ENCODE measurements at places on chromosomes 7 and 10.

GRCh38 chr7:28998105-28998504 is 40.0 kb upstream of the TRIL start:
- DNase-seq, result no peak

DNA sequence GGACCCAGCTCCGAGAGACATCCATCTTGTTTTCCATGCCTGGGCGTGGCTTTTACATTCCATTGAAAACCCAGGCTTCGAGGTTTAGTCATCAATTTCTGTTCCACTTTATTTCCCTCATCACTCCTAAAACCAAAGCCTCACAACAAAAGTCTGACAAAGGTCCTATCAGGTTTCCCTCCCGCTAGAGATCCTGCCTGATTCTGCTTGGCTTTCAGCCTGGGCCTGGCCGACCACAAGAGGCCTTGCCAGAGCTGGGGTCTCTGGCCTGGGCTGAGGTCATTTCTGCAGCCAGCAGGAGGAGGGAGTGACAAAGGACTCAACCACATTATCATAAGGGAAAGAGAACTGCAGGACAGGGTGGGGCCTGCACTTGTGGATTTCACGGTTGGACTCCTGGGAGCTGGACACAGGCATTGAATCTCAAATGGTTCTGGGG is 167.0 kb downstream of the FANK1 start:
- no peak for DNase-seq

GRCh38 chr7:109930049-109930448 is 1160.9 kb upstream of the LRRN3 start:
- no peak for DNase-seq

DNA sequence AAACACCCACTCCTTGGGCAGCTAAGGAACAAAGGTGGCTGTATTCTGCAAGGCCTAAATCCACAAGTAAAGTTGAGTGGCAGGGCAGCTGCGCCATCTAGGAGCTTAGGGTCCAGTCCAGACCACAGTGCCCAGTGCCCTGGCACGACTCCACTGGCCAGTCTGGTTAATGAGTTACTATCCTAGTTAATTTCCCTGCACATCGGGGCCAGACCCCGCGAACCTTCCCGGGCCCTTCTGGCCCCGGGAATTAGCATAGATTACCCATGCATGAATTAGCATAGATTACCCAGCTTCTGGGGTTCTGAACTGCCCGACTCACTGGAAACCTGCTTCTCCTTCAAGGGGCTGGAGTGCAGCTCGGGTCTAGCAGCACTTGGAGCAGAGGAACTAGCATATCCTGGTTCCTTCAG is 3.2 kb upstream of the EMX2 start:
- no peak for DNase-seq

GRCh38 chr7:151688236-151688780 is 168.6 kb upstream of the RHEB start:
- no peak for DNase-seq

GRCh38 chr10:43145311-43145710 is 7.1 kb downstream of the CSGALNACT2 start:
- DNase-seq, result no peak

GRCh38 chr7:36794689-36795088 is 70.4 kb upstream of the AOAH start:
- DNase-seq, result no peak

- DNase-seq, result no peak
These were observed 214.4 kb downstream of the FAM107B start for GRCh38 chr10:14560274-14560673.

- DNase-seq, result no peak
These were observed 18.9 kb downstream of the RBAK start for GRCh38 chr7:5064391-5065106.

- no peak for DNase-seq
These were observed 118.0 kb downstream of the WDFY4 start for GRCh38 chr10:48802611-48803071.

DNA sequence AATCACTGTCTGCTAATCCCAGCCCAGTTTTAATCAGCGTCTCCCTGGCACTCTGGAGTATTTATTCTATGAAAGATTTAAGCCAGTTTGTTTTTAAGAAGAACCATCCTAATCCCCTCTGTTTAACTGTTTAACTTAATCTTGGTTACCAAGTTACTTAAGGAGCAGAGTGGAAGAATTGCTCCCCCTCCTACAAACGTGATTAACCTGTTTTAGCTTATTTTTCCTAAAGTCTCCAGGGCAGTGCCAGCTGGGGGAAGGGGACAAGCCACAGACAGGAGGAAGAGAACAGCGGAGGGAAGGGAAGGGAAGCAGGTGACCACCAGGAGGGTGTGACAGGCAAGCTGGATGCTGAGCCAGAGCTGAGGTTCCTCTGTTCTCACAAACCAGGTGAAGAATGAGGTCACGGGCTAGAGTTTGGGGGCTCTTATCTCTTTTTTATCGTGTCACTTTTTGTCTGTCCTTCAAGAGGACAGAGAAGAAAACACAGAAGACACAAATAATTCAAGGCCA is 1.7 kb downstream of the SLC13A4 start:
- no peak for DNase-seq

DNA sequence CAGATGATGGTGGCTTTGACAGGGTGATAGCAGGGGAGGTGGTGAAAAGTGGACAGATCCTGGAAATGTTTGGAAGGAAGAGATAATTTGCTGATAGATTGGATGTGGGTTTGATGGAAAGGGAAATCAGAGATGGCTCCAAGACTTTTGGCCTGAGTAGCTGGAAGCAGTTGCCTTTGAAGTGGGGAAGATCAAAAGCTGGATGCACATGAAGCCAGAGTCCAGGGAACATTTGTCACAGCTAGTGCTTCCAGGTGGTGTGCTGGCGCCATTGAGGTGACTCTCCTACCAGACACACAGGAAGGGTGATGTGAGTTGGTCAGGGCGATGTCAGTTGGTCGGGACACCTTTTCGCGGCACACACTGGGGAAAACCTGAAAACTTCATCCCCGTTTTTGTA is 15.9 kb downstream of the DYNC1I1 start:
- DNase-seq, result no peak

DNA sequence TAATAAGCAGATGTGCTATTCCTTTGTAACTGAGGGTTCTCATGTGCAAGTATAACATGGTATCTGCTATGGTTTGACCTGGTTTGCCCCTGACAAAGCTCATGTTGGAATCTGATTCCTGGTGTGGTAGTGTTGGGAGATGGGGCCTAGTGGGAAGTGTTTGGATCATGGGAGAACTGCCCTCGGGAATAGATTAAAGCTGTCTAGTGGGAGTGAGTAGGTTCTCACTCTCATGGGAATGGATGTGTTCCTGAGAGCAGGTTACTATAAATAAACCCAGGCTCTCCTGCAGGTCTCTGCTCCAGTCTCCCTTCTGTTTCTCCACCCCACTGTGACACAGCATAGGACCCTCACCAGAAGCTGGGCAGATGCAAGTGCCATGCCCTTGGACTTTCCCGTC is 97.7 kb downstream of the ATE1 start:
- no peak for DNase-seq

DNA sequence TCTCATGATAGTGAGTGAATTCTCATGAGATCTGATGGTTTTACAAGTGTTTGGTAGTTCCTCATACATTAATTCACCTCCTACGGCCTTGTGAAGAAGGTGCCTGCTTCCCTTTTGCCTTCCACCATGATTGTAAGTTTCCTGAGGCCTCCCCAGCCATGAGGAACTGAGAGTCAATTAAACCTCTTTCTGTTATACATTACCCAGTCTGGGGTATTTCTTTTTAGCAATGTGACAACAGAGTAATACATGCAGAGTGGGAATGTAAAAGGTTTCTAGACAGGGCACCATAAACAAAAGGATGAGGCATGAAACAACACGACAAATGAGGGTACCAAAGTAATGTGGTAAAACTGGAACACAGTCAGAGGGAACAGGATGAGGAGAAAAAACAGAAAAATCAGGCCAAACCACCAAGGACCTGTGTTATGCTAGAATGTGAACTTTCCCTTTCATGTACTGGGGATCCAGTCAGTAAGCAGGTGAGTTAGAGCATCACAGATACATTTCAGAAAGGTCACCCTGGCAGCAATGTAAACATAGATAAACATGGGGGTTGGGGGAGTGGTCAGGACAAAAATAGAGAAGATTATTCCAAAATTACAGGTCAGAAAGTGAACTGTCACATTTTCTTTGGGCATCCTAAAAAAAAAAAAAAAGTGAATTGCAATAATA is 31.9 kb downstream of the ANKRD26 start:
- DNase-seq, result no peak

- DNase-seq, result no peak
These were observed 60.6 kb downstream of the C1GALT1 start for GRCh38 chr7:7242899-7243298.

- DNase-seq, result no peak
These were observed 253.7 kb downstream of the PTEN start for GRCh38 chr10:88116971-88117626.

DNA sequence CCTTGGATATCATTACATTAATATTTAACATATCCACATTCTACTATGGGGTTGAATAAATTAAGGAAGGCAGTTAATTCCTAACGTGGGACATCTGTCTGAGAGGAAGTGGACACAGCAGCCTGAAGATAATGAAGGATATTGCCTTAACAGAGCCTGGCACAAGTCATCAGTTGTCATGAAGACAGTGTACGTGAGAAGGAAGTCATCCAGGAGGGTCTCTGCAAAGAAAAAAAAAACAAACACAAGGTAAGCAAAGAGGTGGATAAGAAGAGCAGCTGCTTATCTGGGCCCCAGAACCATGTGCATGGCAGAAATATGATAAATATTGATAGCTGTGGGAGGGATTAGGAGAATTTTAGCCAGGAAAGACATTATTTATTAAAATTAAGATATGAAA is 190.0 kb downstream of the RAPGEF5 start:
- no peak for DNase-seq

- no peak for DNase-seq
These were observed 144.0 kb upstream of the CCDC6 start for GRCh38 chr10:60050366-60050765.

DNA sequence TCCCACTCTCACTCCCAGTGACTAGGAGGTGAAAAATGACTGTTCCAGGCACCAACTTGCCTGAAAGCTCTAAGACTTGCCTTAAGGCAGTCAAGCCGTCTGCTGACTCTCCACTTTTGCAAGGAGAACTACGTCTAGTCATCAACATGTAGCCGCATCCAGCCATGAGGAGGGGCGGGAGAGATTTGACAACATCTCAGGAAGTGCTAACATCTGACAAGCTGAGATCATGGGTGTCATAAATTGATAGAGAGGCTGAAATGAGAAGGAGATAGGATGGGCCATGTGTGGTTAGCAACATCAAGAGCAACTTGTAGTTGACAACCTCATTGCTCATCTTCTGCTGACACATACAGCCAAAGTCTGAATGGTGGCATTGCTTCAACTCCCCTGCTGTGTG is 9.0 kb upstream of the TBXAS1 start:
- no peak for DNase-seq

DNA sequence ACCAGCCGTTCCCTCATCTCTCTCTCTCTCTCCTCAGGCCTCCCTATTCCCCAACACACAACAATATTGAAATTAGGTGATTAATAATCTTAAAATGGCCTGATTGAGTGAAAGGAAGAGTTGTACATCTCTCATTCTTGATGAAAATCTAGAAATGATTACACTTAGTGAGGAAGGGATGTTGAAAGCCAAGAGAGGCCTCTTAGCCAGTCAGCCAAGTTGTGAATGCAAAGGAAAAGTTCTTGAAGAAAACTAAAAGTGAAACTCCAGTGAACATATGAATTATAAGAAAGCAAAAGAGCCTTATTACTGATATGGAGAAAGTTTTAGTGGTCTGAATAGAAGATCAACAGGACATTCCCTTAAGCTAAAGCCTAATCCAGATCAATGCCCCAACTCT is 695.1 kb downstream of the GRID1 start:
- DNase-seq, result no peak

DNA sequence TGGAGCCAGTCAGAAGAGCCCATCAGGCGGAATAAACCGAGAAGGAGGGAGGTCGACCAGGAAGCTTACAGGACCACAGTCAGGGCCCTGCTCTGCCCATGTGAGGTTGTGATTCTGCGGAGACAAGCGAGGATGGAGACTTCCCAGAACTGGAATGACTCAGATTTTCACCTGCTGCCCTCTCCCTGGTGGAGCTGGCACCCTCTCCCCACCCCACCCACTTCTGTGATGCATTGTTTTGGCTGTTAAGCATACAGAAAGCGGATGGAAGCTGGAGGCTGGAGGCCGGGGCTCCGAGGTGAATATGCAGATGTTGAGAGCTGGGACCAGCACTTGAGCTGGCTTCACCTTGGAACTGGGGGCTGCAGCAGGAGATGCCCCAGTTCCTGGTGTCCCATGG is 57.4 kb downstream of the NPTX2 start:
- DNase-seq, result no peak

DNA sequence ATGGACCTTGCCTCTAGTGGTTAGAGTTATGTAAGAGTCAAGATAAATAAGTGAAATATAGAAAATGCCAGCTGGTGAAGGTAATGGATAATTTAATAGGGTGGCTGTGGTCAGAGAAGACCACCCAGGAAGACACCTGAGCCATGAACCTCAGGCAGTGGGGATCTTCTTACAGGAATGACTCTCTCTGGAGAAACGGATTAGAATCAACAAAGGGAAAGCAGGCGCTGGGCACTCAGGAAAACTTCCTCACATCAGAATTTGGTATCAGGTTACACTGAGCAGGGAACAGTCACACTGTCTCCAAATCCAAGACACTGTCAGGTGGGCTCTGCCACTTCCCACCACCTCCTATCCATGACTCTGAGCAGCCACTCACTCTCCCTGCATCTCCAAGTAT is 132.6 kb downstream of the DYNC2I1 start:
- no peak for DNase-seq

- DNase-seq, result no peak
These were observed 19.9 kb upstream of the ZEB1 start for GRCh38 chr10:31299119-31299518.

DNA sequence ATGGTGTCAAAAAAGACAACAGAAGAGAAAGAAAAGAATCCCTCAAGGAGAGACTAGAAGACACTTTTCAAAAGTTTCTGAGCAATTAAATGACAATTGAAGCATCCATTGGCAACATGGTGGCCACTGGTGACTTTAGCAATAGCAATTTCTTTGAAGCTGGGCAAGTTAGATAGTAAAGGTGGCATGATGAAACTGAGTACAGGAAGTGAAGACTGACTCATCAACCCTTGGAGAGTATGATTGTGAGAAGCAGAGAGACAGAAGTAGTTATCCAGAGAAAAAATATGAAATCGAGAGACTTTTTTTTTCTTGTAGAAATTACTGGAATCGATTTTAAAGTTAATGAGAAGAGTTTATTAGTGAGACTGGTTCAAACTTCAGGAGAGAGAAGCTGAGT is 52.5 kb downstream of the DGKB start:
- DNase-seq, result no peak

GRCh38 chr10:58853668-58854067 is 322.8 kb upstream of the PHYHIPL start:
- DNase-seq, result no peak
